NCI-H187 treated with DMSO at 0.1 percent for 48 hours (cell line): ENCODE measurements at places on chromosomes 7 and 10.

DNA sequence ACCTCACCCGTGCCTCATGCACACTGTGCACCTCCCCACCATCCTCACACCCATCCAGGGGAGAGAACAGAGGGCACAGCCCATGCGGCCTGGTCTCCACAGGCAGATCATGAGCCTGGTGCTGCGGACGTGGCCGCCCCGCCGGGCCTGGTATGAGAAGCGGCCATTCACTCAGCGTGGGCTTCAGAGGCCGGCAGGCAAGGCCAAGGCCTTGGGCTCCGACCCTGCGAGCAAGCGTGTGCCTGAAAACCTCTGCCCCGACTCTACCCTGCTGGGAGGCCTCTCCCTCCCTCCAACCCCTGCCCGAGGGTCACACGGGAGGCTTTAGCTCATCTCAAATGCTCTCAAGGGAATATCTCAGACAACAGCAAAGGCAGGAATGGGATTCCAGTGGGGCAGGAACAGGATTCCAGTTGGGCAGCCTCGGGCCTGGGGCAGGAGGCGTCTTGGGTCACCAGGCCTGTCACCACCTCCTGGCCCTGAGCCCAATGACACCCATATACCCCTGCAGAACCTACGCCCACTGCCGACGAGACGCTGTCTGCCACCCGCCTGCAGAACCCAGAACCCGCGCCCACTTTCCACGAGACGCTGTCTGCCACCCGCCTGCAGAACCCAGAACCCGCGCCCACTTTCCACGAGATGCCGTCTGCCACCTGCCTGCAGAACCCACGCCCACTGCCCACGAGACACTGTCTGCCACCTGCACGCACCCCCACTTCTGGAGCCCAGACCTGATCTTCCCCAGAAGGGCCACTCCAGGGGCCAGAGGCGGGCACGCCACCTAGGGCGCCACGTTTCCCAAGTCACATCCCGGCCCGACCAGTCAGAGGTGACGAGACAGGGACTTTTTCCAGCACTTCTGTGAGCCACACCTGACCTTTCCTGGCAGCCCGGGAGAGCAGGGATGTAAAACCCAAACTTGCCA, 38.9 kb downstream of the ADAP1 start:
- DNase-seq = no peak

DNA sequence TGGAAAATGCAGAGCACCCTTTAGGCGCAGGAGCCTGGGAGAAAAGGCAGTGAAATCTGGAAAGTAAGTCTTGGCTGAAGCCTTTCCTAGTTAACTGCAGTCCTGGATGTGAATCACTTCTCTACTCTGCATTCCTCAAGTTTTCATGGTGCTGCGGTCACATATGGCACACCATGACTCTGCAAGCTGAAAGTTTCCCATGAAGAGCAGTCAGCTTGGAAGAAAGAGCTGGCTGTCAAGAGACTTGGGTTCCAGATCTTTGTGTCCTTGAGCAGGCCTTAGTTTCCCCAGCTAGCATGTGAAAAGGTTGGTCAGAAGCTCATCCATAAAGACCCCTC, 548.3 kb downstream of the SORCS3 start:
- no peak for DNase-seq

DNA sequence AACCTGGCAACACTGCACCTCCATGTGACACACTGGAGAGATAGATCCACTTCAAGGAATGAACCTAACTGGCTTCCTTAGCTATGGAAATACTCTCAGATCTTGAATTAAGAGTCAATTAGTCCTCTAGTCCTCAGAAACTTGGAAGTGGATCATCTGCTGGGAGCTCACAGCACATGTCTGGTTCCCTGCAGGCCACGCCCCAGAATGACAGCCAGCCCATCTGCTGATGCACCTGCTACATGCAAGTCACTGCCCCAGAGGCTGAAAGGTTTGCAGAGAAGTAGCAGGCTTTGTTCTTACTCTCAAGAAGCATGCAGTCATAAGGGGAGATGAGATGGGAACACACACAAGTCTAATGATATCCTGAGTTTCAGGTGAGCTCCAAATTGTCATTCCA, 275.9 kb downstream of the SKAP2 start:
- no peak for DNase-seq

DNA sequence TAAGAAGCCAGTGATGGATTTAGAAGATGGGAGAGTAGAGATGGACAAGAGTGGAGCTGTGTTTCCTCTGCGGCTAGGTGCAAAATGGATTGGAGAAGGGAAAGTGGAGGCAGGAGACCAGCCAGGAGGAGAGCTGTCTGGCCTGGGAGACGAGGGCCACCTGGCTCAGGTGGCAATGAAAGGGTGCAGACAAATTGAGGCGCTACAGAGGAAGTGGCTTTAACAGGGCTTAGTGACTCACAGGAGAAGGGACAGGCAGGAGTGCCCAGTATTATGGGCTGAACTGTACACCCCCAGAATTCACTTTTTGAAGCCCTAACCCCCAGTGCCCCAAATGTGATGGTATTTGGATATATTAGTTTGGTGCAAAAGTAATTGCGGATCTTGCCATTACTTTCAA, 65.6 kb upstream of the DUSP5 start:
- DNase-seq = no peak

DNA sequence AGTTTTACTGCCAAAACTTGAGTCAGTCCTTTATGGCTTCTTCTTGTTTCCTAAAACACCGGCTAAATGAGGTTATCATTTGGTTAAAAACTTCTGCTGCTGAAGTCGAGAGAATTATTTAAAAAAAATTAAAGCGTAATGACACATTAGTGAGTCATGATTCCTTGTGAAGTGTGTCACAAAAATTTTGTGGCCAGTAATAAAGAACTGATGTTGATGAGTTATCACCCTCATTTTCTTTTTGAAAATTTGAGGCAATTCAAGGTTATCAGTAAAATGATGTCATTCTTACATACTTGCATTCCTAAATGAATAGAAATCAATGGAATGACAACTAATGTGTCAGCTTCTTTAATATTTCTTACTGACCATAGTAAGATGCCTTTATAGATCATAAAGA, 427.4 kb downstream of the SORCS3 start:
- DNase-seq = no peak

GRCh38 chr7:2607122-2607922, 24.5 kb upstream of the TTYH3 start:
- DNase-seq = no peak

GRCh38 chr7:96300502-96300901, 21.4 kb downstream of the SLC25A13 start:
- DNase-seq = no peak
